ENCODE measurements at places on chromosomes 5 and 9.

- DNase-seq, result no peak
Observed at GRCh38 chr5:61216741-61217140, 54.5 kb upstream of the SMIM15 start.

DNA sequence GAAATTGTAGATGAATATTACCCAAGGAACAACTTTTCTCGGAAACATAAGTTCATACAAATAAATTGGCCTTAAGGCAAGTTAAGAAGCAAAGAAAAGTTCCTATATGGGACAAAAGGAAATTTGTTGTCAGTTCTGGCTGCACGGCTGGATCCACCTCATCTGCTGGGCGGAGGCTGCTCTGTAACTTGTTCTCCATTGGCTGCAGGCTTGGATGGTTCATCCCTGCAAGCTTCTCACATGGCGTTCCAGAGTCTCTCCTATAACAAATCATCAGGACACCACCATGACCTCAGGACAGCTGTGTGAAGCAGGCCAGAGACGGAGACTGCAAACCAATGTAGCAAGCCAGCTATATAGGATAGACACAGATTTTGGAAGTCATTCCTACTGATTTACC, 81.4 kb upstream of the DAB2 start:
- no peak for DNase-seq

- DNase-seq, result no peak
Observed at GRCh38 chr9:135299239-135299590, 180.4 kb upstream of the PPP1R26 start.

- DNase-seq, result no peak
Observed at GRCh38 chr9:136354592-136355085, 8.9 kb downstream of the DNLZ start.

- DNase-seq, result no peak
Observed at GRCh38 chr9:70403618-70404025, 10.8 kb downstream of the KLF9 start.

GRCh38 chr5:148781766-148782165, 44.6 kb upstream of the ADRB2 start:
- no peak for DNase-seq

DNA sequence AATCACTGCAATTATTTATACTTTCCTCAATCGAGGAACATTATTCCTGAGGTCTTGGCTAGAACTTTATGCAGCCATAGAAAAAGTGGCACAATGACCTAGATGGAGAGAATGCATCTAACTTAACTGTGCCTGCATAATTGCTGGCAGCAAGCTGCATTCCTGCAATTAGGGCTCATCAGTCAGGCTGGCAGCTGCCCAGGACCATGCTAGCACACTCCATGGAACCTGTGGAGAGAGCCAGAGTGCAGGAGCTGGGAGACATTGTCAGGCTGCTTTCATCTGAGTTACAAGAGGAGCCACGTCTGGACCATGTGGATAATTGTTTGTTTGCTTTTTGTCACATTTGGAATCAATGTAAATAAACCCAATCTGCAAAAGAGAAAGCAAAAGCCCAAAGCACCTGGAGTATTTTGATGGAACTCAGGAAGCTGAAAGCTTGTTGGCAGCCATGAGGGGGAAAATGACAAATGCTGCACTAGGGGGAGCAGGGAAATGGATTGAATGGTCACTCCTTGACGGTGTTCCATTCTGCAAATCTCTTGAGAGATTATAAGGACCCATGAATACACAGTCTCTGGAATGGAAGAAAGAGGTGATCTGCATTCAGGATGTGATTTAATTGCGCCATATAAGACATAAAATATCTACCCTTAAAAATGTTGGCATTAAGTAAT, 839.9 kb downstream of the MAT2B start:
- no peak for DNase-seq

- no peak for DNase-seq
Observed at GRCh38 chr9:34958411-34958982, 412 bp downstream of the PHF24 start.

GRCh38 chr5:81314581-81314980, 13.2 kb downstream of the ZCCHC9 start:
- no peak for DNase-seq

- no peak for DNase-seq
Observed at GRCh38 chr9:131031005-131031641, 22.1 kb downstream of the LAMC3 start.

DNA sequence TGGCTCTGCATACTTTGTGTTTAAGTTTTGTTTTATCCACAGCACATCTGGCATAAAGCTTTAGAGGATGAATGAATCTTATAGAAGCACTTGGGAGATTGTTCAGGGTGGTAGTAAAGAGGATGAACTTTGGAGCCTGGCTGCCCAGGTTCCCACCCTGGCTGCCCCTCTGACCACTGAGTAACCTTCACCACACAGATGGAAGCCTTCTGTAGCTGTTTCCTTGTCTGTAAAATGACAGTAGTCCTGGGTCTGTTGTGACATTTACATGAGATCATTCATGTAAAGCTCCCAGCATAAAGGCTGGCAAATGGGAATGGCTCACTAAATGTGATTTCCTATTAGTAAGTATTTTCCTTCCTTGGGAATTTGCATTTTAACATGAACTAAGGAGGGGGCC, 85.7 kb upstream of the FAM169A start:
- DNase-seq, result no peak

DNA sequence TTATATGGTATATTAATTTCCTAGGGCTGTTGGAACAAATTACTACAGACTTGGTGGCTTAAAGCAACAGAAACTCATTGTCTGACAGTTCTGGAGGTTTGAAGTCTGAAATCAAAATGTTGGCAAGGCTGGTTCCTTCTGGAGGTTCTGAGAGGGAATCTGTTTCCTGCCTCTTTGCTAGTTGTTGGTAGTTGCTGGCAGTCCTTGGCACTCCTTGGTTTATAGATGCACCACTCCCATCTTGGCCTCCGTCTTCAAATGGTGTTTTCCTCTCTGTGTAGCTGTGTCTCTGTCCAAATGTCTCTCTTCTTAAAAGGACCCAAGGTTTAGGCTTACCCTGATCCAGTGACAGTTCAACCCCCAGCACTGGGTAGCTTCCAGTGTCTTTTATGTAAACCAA, 17.5 kb downstream of the MELK start:
- no peak for DNase-seq

GRCh38 chr9:90802386-90802985, 867 bp downstream of the SYK start:
- peak; percentile 39 for DNase-seq

DNA sequence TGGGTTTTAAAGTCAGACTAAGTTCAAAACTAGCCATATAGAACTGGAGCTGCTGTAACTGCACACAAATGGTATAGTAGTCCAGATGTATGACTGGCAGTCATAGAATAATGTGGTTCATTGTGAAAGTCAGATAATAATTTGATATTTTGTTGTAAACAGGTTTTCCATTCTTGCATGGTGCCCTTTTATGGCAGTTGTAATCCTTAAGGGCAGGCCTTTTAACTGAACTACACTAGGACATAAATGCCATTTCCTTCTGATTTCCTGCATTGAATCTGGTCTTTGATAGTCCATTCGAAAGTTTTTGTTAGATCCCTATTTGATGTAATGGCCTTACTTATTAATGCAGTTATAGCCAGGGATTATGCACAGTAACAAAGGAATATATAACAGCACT, 632.6 kb downstream of the PDE4D start:
- no peak for DNase-seq

Data from NB4 (cell line).